ENCODE measurements at places on chromosomes 11 and 22.

DNA sequence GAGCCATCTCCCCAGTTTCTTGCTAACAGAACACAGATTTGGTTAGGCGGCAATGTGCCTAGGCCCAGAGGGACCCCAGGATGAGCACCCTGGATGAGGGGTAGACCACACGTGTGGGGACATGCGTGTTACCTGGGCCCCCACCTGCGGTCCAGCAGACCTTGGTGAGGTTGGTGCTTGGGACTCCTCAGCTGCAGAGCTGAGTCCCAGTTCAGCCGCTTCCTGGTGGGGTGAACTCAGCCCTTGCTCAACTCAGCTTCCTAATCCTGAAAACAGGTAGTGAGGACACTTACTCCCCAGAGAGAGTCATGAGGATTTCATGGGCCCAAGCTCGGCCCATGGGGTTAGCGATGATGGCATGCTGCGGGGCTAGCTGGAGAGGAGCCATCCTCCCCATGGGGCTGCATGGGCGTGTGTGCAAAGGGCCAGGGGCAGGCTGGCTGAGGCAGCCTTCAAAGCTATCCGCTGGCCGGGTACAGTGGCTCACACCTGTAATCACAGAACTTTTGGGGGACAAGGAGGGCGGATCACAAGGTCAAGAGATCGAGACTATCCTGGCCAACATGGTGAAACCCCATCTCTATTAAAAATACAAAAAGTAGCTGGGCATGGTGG is 46.9 kb upstream of the SHISAL1 start:
- DNase-seq: no peak

- DNase-seq: no peak
These were observed 258.8 kb downstream of the SOX6 start for GRCh38 chr11:16097543-16097942.

- no peak for DNase-seq
These were observed 52.5 kb upstream of the SYN3 start for GRCh38 chr22:33110562-33111163.

DNA sequence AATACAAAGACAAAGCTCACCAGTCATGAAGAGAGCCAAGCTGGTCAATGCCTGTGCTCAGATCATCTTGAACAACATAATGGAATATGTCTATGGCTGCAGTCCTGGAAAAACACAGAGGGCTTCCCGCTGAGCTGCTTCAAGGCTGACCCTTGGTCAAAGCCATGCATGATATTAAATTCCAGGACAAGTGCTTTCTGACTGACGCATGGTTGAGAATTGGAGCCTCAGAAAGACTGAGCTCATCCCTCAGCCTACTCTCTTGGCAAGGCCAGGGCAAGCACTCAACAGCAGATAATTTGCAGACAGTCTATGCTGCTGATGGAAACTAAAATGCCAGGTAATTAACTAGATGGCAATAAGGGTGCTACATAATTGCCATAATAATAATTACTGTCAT is 89.2 kb downstream of the GALNT18 start:
- no peak for DNase-seq

GRCh38 chr11:121063728-121064127 is 37.3 kb upstream of the TECTA start:
- no peak for DNase-seq

DNA sequence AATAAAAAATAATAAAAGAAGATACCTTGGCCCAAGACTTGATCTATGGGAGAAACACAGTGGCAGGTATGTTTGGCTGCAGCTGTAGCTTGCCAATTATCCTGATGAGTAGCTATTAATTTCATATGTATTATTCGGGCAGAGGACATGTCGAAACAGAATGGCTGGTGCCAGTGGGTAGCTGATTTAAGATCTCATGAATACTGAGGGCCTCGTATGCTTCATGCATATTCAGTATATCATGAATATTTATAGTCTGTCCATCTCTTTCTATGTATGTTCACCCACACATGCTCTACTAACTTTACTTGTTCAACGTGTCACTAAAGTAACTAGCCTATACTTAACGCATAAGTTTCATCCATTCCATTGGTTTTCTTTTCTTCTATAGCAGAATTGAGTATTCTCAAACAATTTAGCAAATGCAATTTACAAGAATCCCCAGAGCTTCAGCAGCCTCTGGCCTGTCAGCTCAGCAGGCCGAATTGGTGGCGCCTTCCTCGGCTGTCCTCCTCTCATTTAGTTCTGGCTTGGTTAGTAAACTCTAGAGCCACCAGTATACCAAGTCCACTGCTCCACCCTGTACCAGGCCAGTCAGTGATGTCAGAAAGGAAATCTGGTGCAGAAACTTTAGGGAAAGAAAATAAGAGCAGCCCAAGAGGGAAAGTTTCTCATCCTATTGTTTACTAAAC is 17.9 kb downstream of the ART5 start:
- no peak for DNase-seq

- no peak for DNase-seq
These were observed 77.4 kb downstream of the RELT start for GRCh38 chr11:73453562-73453961.

DNA sequence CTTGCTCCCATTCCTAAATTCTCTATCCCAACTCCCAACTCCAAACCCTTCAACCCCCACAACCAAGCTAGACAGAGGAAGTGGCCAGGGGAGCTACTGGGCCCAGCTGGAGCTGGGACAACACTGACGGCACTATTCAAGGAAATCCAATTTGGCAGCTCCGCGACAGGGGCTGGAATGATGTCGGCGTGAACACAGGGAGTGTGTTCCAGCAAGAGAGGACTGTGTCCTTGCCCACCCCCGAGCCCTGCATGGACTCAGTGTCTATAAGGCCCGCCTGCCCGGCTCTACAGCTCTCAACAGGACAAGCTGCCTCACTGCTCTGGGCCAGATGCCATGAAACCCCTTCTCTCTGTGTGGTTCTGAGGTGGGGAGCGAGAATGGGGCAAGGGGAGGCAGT is 11.3 kb downstream of the PCSK7 start:
- no peak for DNase-seq

DNA sequence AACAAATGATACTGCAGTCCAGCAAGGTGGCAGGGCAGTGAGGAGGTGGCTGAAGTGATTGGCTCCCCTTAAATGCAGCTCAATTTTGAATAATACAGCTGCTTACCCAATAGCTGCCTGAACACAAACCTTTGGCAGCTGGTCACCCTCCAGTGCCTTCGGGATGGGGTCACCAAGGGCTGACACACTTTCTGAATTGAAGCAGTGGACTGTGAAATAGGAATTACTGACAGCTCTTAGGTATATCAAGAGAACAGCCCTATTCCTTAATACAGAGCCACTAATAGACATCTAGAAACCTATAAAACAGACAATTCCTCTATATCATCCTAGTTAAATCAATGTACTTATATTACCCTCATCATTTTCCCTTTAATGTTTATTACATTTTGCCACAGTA is 474.2 kb upstream of the KIRREL3 start:
- DNase-seq: no peak

DNA sequence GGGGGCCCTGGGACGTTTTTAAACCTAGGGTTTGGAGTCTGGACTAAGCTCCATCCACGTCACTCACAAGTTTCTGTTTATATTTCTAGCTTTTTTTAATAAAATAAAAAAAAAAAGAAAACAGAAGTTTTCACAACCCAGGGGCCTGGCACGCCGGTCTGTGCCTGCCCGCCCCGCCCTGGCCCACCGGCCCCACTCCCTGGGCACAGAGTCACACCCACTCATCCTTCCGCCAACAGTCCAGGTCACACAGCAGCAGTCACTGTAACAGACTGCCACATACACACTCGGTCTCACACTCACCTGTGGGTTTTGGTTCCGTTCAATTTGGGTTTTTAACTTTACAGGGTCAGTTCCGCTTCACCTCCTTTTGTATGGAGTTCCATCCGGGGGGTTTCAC is 5.3 kb upstream of the ACR start:
- DNase-seq: no peak
